Panc1 (cell line): ENCODE measurements at places on chromosomes 7 and 10. TPM values are rescaled to one million over a fixed set of nuclear protein-coding genes. Genes with fewer than 3 reads are reported as not detected.

EIF5AL1 gene
- total RNA-seq = 1.6 TPM

SBDS gene
- 82.8 TPM for total RNA-seq

SORCS1 gene
- total RNA-seq = not detected

NPY4R2 gene
- total RNA-seq = 0.64 TPM

CLCN1 gene
- 0.15 TPM for total RNA-seq

GNAI1 gene
- 19.2 TPM for total RNA-seq

CADPS2 gene
- 1.6 TPM for total RNA-seq

DNA2 gene
- total RNA-seq = 29.0 TPM

ENKUR gene
- 0.13 TPM for total RNA-seq

ABCC2 gene
- 6.5 TPM for total RNA-seq

IGF2BP3 gene
- 80.2 TPM for total RNA-seq

ZKSCAN5 gene
- total RNA-seq = 17.5 TPM

CRYGN gene
- total RNA-seq = 0.74 TPM

GIMAP7 gene
- total RNA-seq = 0.33 TPM

HYAL4 gene
- total RNA-seq = not detected

TLX1 gene
- total RNA-seq = 0.13 TPM

CALN1 gene
- total RNA-seq = 0.05 TPM

CDHR1 gene
- 0.39 TPM for total RNA-seq

SAP25 gene
- total RNA-seq = 3.0 TPM

HOXA1 gene
- total RNA-seq = 8.8 TPM

RHOBTB1 gene
- 0.77 TPM for total RNA-seq

NRG3 gene
- total RNA-seq = 0.08 TPM

ADD3 gene
- total RNA-seq = 32.4 TPM

DIP2C gene
- total RNA-seq = 13.2 TPM

MYL10 gene
- total RNA-seq = not detected

OR9A2 gene
- not detected for total RNA-seq

CACNB2 gene
- not detected for total RNA-seq

FAM131B gene
- total RNA-seq = 1.5 TPM

GPR146 gene
- 2.9 TPM for total RNA-seq

LBX1 gene
- total RNA-seq = 0.15 TPM

UPK3BL2 gene
- total RNA-seq = 14.4 TPM

ASAH2 gene
- 6.5 TPM for total RNA-seq

SCD gene
- total RNA-seq = 1,345 TPM

NOS3 gene
- 3.1 TPM for total RNA-seq

LRRC17 gene
- total RNA-seq = 0.39 TPM

TEX47 gene
- total RNA-seq = not detected

GRM3 gene
- not detected for total RNA-seq

COL17A1 gene
- total RNA-seq = 0.26 TPM

TBXAS1 gene
- total RNA-seq = 4.4 TPM

KIF20B gene
- 48.1 TPM for total RNA-seq

DNAJC12 gene
- total RNA-seq = 0.44 TPM

CCDC146 gene
- 1.2 TPM for total RNA-seq

FAS gene
- 8.1 TPM for total RNA-seq

TMEM236 gene
- total RNA-seq = 0.05 TPM

CDC14C gene
- not detected for total RNA-seq

CHRM2 gene
- not detected for total RNA-seq

SFTPA1 gene
- total RNA-seq = 3.8 TPM

MALRD1 gene
- total RNA-seq = not detected
